ENCODE measurements at places on chromosomes 11 and 22. TPM values are rescaled to one million over a fixed set of nuclear protein-coding genes. Genes with fewer than 3 reads are reported as not detected.
A peak's percentile ranks its signal among the peaks of the same experiment; 100 is the strongest.

CARNS1 gene
- total RNA-seq: 4.8 TPM

SCUBE2 gene
- total RNA-seq: not detected

GRCh38 chr22:22590136-22590891 is 31.2 kb upstream of the PRAME start:
- DNase-seq: no peak

GRCh38 chr11:119624102-119624615 is 104.8 kb downstream of the NECTIN1 start:
- peak; percentile 22 for DNase-seq

- DNase-seq: no peak
Measured at GRCh38 chr11:110762590-110762989, 50.4 kb upstream of the ARHGAP20 start.

GRCh38 chr11:19595840-19596751 is 116.5 kb upstream of the NAV2 start:
- no peak for DNase-seq

KCTD14 gene
- total RNA-seq: 0.47 TPM

GRCh38 chr11:108901359-108901758 is 236.5 kb downstream of the DDX10 start:
- DNase-seq: no peak

DNA sequence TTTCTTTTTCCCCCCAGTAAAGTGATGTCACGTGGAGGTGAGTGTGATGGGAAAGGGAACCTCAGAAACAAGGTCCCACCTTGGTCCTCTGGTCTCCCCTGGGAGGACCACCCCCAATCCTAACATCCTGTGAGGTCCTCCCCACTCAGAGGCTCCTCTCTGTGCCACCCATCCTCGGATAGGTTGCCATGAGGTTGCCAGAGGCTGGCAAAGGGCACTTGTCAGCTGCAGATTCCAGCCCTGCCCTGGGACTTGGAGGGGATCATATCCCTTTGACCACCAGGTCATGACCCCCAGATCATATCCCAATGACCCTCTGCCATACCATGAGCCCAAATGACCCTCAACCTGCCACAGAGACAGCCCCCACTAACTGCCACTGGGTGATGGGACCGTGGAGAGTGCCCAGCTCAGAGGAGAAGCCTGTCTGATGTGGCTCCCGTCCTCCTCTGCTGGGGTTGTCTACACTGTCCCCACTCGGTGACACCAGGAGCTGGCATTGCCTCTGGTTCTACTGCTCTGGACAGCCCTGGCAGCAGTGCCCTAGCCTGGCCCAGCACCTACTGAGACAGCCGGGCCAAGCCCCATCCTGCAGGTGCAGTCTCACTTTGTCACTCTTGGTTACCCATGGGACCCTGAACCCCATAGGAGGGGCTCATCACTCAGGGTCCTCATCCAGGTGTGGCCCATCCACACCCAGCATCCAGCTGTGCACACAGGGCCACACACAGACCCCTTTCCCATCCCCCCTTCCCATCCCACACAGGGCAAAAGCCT is 90.2 kb upstream of the KCNQ1OT1 start:
- DNase-seq: no peak

DNA sequence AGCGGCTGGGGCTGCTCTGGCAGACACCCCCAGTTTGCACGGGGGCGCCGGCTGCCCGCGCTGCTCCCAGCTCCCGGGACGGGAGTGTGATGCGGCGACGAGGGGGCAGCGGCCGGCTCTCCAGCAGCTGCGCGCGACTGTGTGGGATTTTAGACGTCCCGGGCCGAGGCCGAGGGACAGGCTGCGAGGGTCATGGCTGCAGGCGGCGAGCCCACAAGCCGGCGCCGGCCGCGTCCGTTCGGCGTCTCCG is 159 bp downstream of the FZD4 start:
- no peak for DNase-seq

SLC35F2 gene
- 8.7 TPM for total RNA-seq

GRCh38 chr11:70109006-70109405 is 30.9 kb downstream of the ANO1 start:
- no peak for DNase-seq

- DNase-seq: no peak
Measured at GRCh38 chr11:4865855-4866254, 15.8 kb upstream of the OR51T1 start.

PKP3 gene
- not detected for total RNA-seq

- no peak for DNase-seq
Measured at GRCh38 chr11:83728281-83728680, 442.1 kb upstream of the CCDC90B start.

GPHA2 gene
- not detected for total RNA-seq

TUB gene
- total RNA-seq: not detected

GRCh38 chr11:69531071-69531716 is 49.7 kb downstream of the LINC01488 start:
- DNase-seq: no peak

DNA sequence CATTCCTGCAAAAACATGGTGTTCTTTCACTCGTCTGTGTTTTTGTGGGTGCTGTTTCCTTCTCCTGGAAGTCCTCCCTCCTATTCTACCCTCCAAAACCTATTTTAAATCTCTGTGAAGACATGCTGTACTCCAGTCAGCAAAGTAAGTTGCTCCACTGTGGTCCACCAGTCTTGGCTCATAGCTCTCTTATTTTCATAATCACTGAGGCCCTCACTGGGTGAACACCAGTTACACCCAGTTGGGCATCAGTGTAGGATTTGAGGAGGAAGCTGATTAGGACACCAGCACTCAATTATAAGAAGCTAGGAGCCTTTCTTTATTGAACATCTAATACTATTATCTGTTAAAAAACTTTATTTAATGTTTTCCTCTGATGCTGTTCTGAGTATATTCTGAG is 23.9 kb upstream of the EED start:
- no peak for DNase-seq

PHETA2 gene
- total RNA-seq: 1.6 TPM

GRCh38 chr11:23236826-23237555 is 376.7 kb upstream of the CCDC179 start:
- no peak for DNase-seq

DNA sequence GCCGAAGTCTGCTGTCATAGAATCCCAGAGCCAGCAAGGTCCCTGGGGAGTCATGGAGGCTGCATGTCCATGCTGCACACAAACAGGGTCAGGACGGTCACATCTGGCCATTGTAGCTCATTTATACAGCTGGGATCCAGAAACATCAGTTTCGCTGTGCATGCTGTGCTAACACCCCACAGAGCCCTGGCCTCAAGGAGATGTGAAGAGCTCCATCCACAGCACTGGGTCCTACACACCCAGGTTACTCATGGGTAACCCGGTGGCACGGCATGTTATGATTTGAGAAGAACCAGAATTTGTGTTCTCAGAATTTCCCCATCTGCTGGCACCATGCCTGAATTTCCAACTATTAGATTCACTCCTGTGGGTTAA is 146.3 kb upstream of the ARHGAP20 start:
- DNase-seq: no peak

UPK3A gene
- total RNA-seq: not detected

CLCF1 gene
- total RNA-seq: 0.29 TPM

GRCh38 chr11:66050581-66051231 is 1.5 kb upstream of the SF3B2 start:
- DNase-seq: no peak

All from activated CD8-positive, alpha-beta T cell treated with anti-CD3 and anti-CD28 coated beads, Interleukin-2, amount 10 ng/mL, durations not matched to agents 7 days and 5 days (primary cell).